ENCODE measurements at places on chromosomes 6 and 20. TPM values are rescaled to one million over a fixed set of nuclear protein-coding genes. Genes with fewer than 3 reads are reported as not detected.

The R3HDML gene
- total RNA-seq, result not detected

The GABRR2 gene
- 0.58 TPM for total RNA-seq

The LTB gene
- total RNA-seq, result 1.7 TPM

The ELOVL5 gene
- 54.4 TPM for total RNA-seq

The LZTS3 gene
- total RNA-seq, result 5.7 TPM

The LINC00237 gene
- total RNA-seq, result not detected

The HLA-DQA1 gene
- total RNA-seq, result 1.2 TPM

The HLA-DQA2 gene
- total RNA-seq, result not detected

The LHFPL5 gene
- total RNA-seq, result not detected

The VWA7 gene
- 2.3 TPM for total RNA-seq

The TRIM15 gene
- 3.0 TPM for total RNA-seq

The PPP1R3G gene
- 0.40 TPM for total RNA-seq

The TAAR6 gene
- total RNA-seq, result not detected

The FAM83D gene
- 2.9 TPM for total RNA-seq

The PRND gene
- total RNA-seq, result not detected

The IRF4 gene
- 1.7 TPM for total RNA-seq

The PRR18 gene
- 2.0 TPM for total RNA-seq

The LPIN3 gene
- total RNA-seq, result 32.2 TPM

The SMAP1 gene
- total RNA-seq, result 9.1 TPM

The C6orf163 gene
- 1.2 TPM for total RNA-seq

The ANKEF1 gene
- 5.0 TPM for total RNA-seq

The SLC26A8 gene
- 0.30 TPM for total RNA-seq

The TMC2 gene
- not detected for total RNA-seq

The CEP57L1 gene
- 7.2 TPM for total RNA-seq

The DSE gene
- total RNA-seq, result 11.7 TPM

The RMND1 gene
- total RNA-seq, result 18.6 TPM

The CTNNBL1 gene
- total RNA-seq, result 41.4 TPM

The ELOVL2 gene
- 5.9 TPM for total RNA-seq

The PAX1 gene
- not detected for total RNA-seq

The BTNL2 gene
- total RNA-seq, result not detected

The SLC32A1 gene
- total RNA-seq, result not detected

The ARHGAP40 gene
- not detected for total RNA-seq

The IL17F gene
- not detected for total RNA-seq

The HLA-DOB gene
- not detected for total RNA-seq

The CCN6 gene
- not detected for total RNA-seq

The DDRGK1 gene
- total RNA-seq, result 71.0 TPM

The RIMS1 gene
- total RNA-seq, result not detected

The RAD21L1 gene
- total RNA-seq, result not detected

The APCDD1L gene
- 0.13 TPM for total RNA-seq

The PGC gene
- total RNA-seq, result 0.63 TPM

The RAB32 gene
- total RNA-seq, result 13.6 TPM

The OOEP gene
- 0.18 TPM for total RNA-seq

The EPHA7 gene
- total RNA-seq, result 0.10 TPM

The FNDC11 gene
- not detected for total RNA-seq

The DLK2 gene
- total RNA-seq, result not detected

The ANGPT4 gene
- total RNA-seq, result 0.05 TPM

The KCNQ2 gene
- not detected for total RNA-seq

The ZNF451 gene
- total RNA-seq, result 19.3 TPM

The WFDC2 gene
- total RNA-seq, result 3.7 TPM

The OR12D3 gene
- not detected for total RNA-seq

The EYS gene
- total RNA-seq, result 1.3 TPM

The ZNF165 gene
- total RNA-seq, result 0.53 TPM

The ISM1 gene
- 3.1 TPM for total RNA-seq

The NHLRC1 gene
- total RNA-seq, result 2.8 TPM

The SAMD5 gene
- 12.0 TPM for total RNA-seq

The SLC17A1 gene
- total RNA-seq, result 8.7 TPM
